ENCODE measurements at places on chromosomes 5 and 9. TPM values are rescaled to one million over a fixed set of nuclear protein-coding genes. Genes with fewer than 3 reads are reported as not detected.

GRCh38 chr5:134503088-134503936 lies 22.2 kb upstream of the JADE2 start:
- no peak for DNase-seq

The SPINK7 gene
- total RNA-seq, result not detected

DNA sequence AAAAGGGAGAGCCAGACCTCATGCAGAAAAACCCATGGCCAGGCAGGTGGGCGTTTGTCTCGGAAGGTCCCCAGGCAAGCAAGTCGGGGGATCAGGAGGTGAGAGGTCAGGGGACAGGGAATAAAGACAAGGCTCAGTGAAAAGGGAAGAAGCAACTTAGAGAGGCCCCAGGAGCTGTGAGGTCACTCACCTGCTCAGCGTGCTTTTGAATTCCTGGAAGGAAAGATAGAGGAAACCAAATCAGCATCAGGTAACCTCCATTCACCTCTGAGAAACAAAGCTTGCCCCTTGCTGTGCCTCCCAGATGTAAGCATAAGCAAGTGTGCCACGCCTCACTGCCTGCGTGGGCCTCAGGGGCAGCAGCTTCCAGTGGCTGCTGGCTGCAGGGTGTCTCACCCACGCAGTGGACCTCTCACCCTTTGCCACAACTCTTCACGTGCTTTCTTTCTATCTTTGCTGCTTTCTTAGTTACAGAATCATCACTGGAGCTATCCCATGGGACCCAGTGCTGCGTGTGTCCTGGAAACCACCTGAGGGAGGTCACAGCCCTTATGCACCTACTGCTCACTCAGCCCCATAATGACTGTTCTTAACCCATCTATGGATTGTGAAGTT lies 6.0 kb downstream of the TRIM7 start:
- DNase-seq, result no peak

- DNase-seq, result no peak
These were observed 36.1 kb upstream of the KIF4B start for GRCh38 chr5:154977409-154977808.

The CDC25C gene
- total RNA-seq, result 4.1 TPM

GRCh38 chr5:131316026-131316425 lies 52.2 kb downstream of the CDC42SE2 start:
- no peak for DNase-seq

The SMIM33 gene
- not detected for total RNA-seq

GRCh38 chr9:120464176-120464886 lies 115.6 kb downstream of the CDK5RAP2 start:
- no peak for DNase-seq

GRCh38 chr9:4734150-4734549 lies 6.9 kb downstream of the AK3 start:
- no peak for DNase-seq

- DNase-seq, result no peak
These were observed 263.4 kb upstream of the ACTBL2 start for GRCh38 chr5:57745700-57746651.

- DNase-seq, result no peak
These were observed 21.5 kb upstream of the SEMA4D start for GRCh38 chr9:89519366-89519805.

DNA sequence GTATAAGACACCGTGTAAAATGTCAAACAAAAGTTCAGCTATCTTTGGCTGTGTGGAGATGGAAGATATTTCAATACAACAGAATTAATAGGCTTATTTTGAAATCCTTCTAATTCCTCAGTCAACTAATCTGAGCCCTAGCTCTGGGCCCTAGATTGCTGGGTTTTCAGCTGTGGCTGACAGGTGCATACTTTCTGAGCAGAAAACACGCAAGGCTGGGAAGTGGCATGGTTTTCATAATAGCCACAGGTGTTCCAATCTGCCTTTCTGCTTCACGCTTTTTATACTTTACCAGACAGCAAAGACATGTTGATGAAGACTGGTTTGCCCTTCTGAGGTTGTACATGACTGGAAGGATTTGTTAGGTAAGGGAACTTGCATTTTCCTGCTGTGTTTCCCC lies 20.7 kb upstream of the XPA start:
- no peak for DNase-seq

The MAPKAP1 gene
- 77.9 TPM for total RNA-seq

DNA sequence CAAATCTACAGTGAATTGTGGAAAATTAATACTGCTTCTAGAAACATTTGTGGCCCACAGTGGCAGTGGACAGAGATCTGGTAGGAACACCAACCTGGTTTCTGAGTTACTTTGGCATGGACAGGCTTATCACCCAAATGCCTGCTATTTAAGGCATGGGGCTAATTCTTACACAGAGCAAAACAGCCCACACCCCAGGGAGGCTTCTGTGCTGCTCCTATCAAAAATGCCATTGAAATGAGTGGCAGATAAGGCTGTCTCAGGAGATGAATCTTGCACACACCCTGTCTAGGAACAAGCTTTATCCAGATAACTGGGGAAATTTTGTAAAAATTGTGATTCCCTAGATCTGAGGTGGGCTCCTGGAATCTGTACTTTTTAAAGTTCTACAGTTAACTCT lies 307.1 kb downstream of the TLE1 start:
- DNase-seq, result no peak

- DNase-seq, result no peak
These were observed 275.1 kb upstream of the MPDZ start for GRCh38 chr9:13554626-13555025.

- DNase-seq, result no peak
These were observed 22.2 kb upstream of the RNU6ATAC start for GRCh38 chr9:134186471-134187109.

The ERAP2 gene
- 0.86 TPM for total RNA-seq

DNA sequence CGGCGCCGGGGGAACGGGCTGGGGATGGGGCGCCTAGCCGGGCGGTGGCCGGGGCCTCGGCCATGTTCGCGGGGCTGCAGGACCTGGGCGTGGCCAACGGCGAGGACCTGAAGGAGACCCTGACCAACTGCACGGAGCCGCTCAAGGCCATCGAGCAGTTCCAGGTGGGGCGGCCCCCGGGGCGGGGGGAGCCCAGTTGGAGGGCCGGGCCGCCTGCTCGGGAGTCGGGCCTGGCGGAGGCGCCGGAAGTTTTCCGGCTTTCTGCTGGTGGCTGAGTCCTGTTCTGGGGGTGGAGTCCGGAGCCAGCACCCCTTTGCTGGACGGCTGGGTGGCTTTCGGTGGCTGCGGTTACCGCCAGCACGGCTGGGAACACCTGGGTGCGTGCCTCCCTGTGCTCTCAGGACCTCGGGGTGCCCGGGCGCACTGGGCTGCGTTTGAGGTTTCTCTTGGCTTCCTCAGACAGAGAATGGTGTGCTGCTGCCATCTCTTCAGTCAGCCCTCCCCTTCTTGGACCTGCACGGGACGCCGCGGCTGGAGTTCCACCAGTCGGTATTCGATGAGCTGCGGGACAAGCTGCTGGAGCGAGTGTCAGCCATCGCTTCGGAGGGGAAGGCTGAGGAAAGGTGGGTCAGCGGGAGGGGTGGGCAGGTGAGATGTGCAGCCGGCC lies 454 bp downstream of the NELFB start:
- DNase-seq, result no peak

The AGXT2 gene
- not detected for total RNA-seq

The HRCT1 gene
- total RNA-seq, result 0.40 TPM

- DNase-seq, result no peak
These were observed 34.5 kb upstream of the SPARC start for GRCh38 chr5:151721087-151721646.

GRCh38 chr9:131100445-131100844 lies 4.1 kb downstream of the AIF1L start:
- DNase-seq, result no peak

GRCh38 chr9:133406480-133407307 lies 11.1 kb downstream of the REXO4 start:
- DNase-seq, result peak; percentile 86

The FOXD4L6 gene
- total RNA-seq, result 0.14 TPM

GRCh38 chr5:56422076-56422762 lies 189.1 kb upstream of the ANKRD55 start:
- no peak for DNase-seq

DNA sequence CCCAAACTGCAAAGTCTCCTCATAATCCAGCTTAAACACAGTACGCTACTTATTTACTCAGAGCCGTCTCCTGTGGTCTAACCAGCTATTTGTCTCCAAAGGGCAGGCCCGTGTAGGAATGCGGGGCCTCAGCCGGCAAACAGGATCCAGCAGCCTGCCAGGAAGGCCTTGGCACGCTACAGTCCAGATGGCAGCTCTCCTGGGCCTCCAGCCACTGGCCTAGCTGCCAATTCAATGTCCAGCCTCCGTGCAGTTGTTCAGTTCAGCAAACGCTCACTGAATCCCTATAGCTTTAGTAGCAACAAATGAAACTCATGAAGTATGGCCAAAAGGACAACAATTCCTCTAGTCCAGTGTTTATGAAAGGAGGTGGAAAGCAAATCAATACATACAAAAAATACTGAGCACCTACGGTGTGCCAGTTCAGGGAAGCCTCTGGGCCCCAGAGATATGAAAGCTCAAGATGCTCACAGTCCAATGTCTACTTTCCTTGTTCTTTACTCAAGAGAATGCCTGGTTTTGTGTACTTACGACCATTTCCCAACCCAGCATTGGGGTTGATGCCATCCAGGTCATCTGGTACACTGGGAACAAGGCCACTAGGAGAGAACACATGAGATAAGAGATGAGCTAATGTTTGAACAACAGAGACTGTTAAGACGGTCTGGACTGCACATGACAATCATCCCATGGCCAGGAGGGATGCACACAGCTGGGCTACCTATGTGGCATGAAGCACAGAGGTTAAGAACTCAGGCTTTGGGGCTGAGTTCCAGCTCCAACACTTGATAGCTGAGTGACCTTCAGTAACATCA lies 8.3 kb downstream of the CDK5RAP2 start:
- DNase-seq, result no peak

DNA sequence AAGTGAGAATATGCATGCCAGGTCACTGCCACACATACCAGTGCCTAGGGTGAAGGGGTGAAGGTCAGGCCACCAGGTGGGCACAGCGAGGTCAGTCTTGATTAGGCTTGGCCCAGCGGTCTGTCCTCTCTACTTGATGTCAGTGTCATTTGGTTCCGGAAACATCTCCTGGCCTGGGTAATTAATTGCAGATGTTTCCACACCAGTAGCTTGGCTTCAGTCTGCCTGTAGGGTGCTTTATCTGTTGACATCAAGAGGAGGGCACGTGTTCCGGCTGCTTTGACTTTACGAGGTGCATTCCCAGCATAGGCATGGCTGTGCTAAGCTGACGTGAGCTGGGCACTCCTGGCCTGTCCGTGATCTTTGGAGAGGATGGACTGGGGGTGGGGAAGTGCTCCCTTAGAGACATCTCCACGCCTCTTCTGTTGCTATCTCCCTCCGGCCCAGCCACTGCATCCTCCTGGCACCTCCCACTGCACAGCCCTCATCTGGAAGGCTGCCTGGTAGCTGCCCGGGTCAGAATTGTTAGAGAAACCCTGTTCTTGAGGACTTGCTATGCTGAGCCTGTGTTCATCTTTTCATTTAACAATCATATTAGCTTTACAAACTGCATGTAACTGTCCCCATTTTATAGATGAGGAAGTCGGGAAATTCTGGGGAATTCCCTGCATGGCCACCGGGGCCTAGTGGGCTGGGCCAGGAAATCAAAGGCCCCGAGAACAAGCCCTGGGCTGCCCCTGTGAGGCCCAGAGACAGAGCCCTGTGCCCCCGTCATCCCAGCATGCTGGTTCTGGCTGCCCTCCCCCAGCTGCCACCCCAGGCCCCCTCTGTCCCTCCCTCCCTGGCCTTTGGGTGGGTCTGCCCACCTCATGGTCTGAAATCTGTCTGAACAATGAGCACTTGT lies 29.1 kb downstream of the JADE2 start:
- DNase-seq, result no peak

GRCh38 chr5:173530547-173530946 lies 85.9 kb downstream of the BOD1 start:
- no peak for DNase-seq

- DNase-seq, result no peak
These were observed 492 bp downstream of the ATG12 start for GRCh38 chr5:115840873-115841272.

- DNase-seq, result no peak
These were observed 201.7 kb upstream of the MSX2 start for GRCh38 chr5:174522480-174523260.

DNA sequence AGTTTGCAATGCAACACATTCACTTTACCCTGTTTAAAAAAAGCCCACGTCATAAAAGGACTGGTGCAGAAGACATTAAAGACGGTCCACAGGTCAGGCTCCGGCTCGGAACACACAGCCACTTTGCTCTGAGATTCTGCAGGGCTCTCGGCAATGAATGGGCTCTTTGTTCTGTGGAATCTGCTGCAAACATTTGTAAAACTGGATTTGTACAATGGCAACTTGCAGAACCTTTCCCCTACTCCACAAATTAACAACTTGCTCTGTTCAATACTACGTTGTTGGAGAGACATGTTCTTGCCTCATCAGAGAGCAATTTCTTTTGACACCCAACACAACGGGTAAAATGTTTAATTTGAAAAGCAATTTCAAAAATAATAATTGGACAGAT lies 13.0 kb upstream of the NR5A1 start:
- no peak for DNase-seq

DNA sequence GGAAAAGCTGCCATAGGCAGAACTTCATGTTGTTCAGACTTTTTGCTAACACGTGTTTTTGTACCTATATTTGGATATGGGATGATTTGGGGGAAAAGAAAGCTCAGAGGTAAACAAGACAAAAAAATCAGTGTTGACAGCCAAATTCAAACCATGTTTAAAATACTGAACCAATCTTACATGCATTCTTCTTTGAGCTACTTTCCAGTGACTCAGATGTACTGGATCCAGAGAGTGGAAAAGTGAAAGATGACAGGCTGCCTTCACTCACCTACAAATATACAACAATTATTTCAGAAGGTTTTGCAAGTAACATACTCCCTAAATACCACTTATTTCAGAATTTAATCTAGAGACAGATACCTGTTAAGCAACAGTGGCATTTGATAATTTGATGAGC lies 165.7 kb downstream of the MPDZ start:
- no peak for DNase-seq

GRCh38 chr5:128537221-128537999 lies 635 bp downstream of the FBN2 start:
- DNase-seq, result peak; percentile 73

GRCh38 chr9:124205686-124206352 lies 51.9 kb upstream of the NEK6 start:
- DNase-seq, result no peak

- DNase-seq, result no peak
These were observed 210.7 kb upstream of the SLC24A2 start for GRCh38 chr9:19999491-20000057.

The ADAMTS13 gene
- 12.9 TPM for total RNA-seq

GRCh38 chr9:38271666-38272241 lies 120.7 kb upstream of the ALDH1B1 start:
- DNase-seq, result no peak

The MOB3B gene
- total RNA-seq, result 27.5 TPM

The ABLIM3 gene
- 7.8 TPM for total RNA-seq

- DNase-seq, result no peak
These were observed 45.2 kb downstream of the ANKDD1B start for GRCh38 chr5:75656311-75657003.

- DNase-seq, result no peak
These were observed 87.9 kb upstream of the SLC24A2 start for GRCh38 chr9:19876569-19877316.

GRCh38 chr5:74250304-74251102 lies 390.0 kb downstream of the ENC1 start:
- DNase-seq, result no peak

The TAF1L gene
- total RNA-seq, result not detected
